GM03348 (cell line): ENCODE measurements at places on chromosomes 4 and X.

DNA sequence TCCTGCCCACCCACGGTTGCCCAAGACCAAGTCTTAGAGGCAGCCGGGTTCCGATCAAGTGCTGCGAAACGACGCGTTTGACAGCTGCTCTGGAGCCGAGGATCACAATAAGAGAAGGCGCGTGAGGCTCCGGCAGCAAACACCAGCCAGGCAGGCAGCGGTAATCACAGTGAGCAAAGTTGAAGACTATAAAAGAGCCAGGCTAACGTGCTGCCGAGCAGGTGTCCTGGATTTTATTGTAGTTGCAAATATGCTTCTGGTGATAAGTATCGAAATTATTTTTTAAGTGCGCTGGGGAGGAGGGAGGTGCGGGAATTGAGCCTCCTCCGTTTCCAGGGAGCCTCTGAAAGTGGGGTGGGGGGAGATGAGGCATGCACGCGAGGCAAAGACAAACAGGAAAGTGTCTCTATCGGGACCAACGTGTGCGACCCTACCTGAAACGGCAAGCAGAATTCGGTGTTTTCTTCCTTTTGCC is 590 bp downstream of the GABRA2 start:
- peak; percentile 11 for DNase-seq

DNA sequence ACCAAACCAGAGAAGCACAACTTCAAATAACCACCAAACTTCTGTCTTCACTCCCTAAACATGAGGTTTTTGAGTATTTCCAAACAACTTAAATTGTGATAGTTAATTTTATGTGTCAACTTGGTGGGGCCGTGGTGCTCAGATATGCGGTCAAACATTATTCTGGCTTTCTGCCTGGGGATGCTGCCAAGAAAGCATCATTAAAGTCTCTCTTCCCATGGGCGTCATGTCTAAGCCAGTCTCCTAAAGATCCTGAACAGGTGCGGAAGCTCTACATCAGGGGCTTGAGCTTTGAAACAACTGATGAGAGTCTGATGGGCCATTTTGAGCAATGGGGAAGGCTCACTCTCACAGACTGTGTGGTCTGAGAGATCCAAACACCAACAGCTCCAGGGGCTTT is 24.1 kb upstream of the SOD3 start:
- no peak for DNase-seq

DNA sequence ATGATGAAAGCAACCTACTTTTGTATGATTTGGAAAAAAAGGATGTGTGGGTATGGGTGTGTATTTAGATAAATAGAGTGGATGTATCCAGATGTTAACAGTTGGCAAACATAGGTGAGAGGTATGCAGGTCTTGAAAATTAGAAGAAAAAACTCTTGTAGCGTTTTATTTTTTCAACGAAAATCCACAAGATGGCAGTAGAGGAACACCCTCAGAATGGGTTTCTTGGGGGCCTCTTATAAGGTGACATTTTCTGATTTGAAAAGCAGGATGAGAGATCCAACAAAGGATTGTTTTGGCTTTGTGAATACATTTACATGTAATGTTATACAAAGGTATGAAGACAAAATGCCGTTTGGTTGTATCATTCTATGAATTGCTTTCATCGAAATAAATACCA is 68.3 kb downstream of the FMR1NB start:
- peak; percentile 14 for DNase-seq

GRCh38 chr4:70704931-70705182 is 16.5 kb downstream of the UTP3 start:
- DNase-seq = peak; percentile 57

GRCh38 chrX:12991575-12991974 is 16.7 kb downstream of the TMSB4X start:
- no peak for DNase-seq

GRCh38 chrX:148728901-148729300 is 228.5 kb downstream of the AFF2 start:
- DNase-seq = no peak

DNA sequence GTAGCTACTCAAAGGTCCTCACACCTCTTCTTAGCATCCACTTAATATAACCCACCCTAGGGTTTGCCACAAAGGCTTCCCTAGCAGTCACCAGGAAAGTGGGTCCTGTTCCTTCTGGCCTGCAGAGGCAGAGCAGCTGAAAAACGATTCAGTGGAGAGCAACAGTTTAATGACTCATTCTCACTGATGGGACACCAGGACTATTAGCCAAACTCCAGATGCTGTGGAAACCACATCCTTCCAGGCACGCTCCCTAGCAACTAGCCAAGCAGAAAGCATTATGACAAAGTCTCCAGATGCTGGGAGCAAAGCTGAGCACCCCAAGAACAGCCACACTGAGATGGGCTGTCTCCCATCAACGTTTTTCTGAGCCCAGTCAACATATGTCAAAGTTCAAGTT is 30.3 kb upstream of the UTP14A start:
- peak; percentile 73 for DNase-seq

GRCh38 chr4:169062897-169063244 is 52.8 kb upstream of the CBR4 start:
- DNase-seq = no peak

GRCh38 chr4:89805297-89805696 is 31.7 kb downstream of the SNCA start:
- no peak for DNase-seq

DNA sequence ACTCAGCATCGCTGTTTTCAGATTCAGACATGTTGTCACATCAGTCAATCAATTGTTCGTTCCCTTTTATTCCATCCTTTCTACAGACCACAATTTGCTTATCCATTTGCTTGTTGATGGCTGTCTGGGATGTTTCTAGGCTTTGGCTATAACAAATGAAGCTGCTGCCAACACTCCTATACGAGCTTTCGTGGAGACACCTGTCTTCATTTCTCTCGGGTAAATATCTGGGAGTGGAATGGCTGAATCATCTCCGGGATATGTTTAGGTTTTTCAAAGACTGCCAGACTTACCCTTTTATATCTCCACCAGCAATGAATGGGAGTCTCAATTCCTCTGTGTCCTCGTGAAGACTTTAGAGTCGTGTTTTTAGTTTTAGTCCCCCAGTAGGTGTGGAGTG is 118.9 kb downstream of the SORCS2 start:
- no peak for DNase-seq

DNA sequence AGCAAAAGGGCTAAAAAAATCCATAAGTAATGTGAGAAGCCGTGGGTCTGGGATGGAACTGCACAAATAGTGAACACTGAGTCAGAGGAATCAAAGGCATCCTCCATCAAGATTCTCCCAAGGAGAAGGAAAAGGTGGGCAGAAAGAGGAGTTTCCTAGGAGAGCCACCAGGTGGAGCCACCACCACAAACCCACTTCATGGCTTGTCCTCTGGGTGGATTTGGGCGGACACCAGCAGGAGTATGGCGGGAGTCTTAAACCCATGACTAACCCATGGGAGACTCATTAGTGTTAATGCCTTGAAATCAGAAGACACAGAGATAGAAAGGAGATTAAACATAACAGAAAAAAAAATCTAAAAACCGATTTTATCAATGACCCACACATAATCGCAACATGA is 147.7 kb downstream of the SH3KBP1 start:
- peak; percentile 74 for DNase-seq

DNA sequence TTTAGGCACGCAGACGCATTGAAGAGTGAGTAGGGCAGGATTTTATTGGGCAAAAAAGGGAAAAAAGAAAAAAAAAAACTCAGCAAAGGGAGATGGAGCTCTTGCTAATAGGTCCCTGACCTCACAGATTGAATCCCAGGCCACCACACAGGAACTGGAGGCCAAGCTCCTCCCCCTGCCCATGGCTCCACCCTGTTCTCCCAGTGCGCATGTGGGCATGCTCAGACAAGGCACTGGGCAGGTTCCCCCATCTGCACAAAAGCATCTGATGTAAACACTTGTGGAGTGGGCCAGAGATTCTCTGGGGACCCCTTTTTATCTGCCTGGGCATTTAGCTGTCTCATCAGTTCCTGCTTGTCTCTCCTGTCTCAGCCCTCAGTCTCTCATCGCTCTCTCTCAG is 9.5 kb downstream of the FRMD7 start:
- no peak for DNase-seq

DNA sequence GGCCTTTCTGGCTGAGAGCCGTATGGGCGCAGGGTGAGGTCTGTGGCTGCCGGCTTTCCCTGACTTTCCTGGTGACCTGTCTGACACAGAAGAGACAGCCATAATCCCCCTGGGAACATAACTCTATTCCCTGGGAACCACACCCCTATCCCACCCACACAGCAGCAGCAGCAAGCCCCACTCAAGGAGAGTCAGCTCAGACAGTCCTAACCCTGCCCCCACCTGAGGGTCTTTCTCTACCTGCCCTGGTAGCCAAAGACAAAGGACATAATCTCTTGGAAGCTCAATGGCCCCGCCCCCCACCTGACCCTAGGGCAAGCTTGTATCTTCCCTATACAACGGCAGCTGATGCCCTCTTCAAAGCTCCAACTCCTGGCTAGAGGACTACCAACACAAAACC is 74.6 kb downstream of the PABPC4L start:
- DNase-seq = no peak

- DNase-seq = no peak
Measured at GRCh38 chrX:155592981-155593380, 19.8 kb downstream of the TMLHE start.

- no peak for DNase-seq
Measured at GRCh38 chr4:172838943-172839342, 329.7 kb upstream of the GALNT7 start.

DNA sequence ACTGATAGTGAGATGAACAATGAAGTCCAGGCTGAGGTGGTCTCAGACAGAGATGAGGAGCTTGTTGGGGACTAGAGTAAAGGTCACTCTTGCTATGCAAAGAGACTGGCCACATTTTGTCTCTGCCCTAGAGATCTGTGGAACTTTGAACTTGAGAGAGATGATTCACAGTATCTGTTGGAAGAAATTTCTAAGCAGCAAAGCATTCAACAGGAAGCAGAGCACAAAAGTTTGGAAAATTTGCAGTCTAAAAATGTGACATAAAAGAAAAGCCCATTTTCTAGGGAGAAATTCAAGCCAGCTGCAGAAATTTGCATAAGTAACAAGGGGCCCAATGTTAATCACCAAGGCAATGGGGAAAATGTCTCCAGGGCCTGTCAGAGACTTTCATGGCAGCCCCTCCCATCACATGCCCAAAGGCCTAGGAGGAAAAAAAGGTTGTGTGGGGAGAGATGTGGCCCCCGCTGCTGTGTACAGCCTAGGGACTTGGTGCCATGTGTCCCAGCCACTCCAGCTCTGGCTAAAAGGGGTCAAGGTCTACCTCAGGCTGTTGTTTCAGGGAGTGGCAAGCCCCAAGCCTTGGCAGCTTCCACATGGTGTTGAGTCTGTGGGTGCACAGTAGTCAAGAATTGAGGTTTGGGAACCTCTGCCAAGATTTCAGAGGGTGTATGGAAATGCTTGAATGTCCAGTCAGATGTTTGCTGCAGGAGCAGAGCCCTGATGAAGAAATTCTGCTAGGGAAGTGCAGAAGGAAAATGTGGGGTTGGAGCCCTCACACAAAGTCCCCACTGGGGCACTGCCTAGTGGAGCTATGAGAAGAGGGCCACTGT is 262.8 kb downstream of the DKK2 start:
- peak; percentile 7 for DNase-seq

- no peak for DNase-seq
Measured at GRCh38 chr4:139798456-139798855, 132.8 kb downstream of the MGST2 start.

DNA sequence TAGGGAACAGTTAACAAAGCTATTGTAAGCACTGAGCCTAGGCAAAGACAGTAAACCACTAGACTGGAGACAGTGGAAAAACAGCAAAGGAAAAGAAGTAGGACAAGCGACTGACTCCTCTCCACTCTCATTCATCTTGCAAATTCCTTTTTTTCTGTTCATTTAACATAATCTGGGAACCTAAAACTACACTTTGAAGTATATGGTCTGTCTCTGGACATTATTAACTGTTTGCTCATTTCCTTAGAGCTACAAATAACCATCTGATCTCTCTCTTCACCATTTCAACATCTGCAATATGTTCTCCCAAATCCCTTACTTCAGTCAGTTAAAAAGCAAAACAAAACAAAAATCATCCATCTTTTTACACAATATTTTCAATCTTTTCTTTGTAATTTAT is 642 bp downstream of the HMGN5 start:
- no peak for DNase-seq

DNA sequence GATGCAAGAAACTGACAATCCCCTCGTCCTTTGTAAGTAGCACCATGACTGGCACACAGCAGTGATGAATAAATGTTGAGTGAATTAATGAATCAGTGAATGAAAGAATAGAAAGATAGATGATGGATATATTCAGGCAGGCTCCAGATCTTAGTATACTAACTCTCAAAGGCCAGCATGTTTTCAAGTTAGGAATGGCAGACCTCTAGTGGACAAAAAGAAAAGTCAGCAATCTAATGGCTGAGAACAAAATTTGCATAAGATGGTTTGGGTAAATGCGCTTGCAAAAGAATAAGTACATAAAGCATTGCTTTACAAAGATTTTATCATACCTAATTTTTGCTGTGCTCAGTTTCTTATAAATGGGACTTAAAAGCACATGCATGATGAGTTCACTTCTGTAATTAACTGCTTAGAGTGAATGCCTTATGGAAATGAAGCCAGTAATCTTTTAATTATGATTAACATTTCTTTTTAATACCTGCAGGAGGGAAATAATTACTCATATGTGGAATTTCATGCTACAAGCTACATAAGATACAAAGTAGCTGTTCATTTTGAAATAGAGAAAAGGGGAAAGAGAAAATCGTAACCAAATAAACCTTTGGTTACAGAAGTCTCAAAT is 126.9 kb upstream of the GPRIN3 start:
- peak; percentile 61 for DNase-seq

DNA sequence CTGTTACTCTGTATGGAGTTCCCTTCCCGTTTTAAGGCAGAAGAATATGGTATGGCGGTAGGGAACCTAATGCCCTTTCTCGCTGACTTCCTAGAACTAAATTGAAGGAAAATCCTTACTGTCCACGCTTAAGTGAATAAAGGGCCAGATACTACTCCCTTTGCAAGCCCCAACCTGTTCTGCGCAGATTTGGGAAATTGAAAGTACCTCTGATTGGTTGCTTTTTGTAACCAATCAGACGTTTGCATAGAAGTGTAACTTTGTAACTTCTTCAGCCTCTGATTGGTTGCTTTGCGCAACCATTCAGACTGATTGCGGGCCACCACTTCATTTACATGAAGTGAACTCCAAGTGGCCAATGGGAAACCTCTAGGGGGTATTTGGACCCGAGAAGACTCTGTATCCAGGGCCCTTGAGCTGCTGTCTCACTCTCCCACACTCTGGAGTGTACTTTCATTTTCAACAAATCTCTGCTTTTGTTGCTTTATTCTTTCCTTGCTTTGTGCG is 1.2 kb upstream of the TMEM33 start:
- no peak for DNase-seq

DNA sequence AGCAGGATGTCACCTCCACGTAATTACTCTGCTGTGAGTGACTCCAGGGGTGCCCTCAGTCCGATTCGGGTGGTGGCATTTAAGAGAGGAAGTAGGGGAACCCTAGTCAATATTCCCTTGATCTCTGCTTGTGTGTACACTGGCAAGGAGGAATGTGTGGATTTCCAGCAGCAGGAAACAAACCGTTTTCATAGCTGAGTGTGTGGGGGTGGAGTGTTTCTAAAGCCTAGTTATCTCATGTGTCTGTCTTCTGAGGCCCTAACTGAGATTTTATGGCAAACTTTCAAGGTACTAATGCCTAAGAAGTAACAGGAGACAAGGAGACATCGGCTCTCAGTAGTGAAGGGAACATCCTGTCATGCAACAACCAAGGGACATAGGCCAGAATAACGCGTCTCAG is 6.6 kb upstream of the CLDN24 start:
- DNase-seq = no peak
